Activated naive CD4-positive, alpha-beta T cell treated with Interleukin-2 at 50 U/mL for 16 hours (primary cell): ENCODE measurements at places on chromosomes 13 and 19.

GRCh38 chr19:7561325-7561724 lies 25.8 kb downstream of the PNPLA6 start:
- DNase-seq, result no peak

- no peak for DNase-seq
Observed at GRCh38 chr13:85313761-85314503, 485.3 kb downstream of the SLITRK6 start.

DNA sequence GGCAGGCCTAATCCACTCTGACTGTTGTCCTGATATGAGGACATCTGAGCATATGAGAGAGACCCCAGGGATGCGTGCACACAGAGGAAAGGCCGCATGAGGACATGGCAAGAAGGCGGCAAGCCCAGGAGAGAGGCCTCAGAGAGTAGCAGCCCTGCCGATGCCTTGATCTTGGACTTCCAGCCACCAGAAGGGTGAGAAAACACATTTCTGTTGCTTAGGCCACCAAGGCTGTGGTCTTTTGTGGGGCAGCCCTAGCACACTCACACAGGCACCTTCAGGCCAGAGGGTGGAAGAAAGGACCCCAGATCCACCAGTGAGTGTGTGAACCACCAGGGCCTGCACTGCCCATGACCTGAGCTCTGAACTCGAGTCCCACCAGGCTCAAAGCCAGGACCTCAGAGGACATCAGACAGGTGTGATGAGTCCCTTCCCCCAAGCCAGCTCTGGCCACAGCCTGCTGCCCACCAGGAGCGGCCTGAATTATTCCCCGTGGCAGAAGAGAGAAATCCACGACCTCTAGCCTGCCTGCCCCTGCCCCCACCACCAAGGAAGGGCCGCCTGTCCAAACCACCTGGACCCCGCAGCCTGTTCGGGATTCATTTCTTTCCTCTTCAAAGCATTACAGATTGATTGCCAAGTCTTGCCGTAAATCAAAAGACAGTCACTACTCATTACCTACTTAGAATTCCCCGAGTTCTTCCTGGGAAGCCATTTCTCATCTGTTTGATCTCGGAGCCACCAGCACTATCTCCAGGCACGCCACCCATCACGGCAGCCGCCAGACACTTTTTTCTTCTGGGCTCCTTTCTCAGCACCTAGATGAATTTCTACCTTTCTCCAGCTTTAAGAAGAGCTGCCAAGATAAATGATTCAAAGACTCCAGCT lies 72.2 kb downstream of the CEBPG start:
- no peak for DNase-seq

- peak; percentile 73 for DNase-seq
Observed at GRCh38 chr19:55467236-55468053, 2.9 kb upstream of the C19orf85 start.

- no peak for DNase-seq
Observed at GRCh38 chr13:106551751-106552150, 16.2 kb downstream of the ARGLU1 start.

DNA sequence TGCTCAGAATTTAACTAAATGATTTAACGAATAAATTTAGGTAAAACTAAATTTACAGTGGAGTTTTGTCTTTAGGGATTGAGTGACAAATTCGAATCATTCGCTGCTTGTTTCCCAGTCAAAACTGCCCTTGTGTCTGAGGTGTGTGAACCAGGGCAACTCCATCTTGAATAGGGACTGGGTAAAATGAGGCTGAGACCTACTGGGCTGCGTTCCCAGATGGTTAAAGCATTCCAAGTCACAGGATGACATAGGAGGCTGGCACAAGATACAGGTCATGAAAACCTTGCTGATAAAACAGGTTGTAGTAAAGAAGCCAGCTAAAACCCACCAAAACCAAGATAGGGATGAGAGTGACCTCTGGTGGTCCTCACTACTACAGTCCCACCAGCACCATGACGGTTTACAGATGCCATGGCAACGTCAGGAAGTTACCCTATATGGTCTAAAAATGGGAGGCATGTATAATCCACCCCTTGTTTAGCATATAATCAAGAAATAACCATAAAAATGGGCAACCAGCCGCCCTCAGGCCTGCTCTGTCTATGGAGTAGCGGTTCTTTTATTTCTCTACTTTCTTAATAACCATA lies 10.2 kb upstream of the ANKRD10 start:
- no peak for DNase-seq

DNA sequence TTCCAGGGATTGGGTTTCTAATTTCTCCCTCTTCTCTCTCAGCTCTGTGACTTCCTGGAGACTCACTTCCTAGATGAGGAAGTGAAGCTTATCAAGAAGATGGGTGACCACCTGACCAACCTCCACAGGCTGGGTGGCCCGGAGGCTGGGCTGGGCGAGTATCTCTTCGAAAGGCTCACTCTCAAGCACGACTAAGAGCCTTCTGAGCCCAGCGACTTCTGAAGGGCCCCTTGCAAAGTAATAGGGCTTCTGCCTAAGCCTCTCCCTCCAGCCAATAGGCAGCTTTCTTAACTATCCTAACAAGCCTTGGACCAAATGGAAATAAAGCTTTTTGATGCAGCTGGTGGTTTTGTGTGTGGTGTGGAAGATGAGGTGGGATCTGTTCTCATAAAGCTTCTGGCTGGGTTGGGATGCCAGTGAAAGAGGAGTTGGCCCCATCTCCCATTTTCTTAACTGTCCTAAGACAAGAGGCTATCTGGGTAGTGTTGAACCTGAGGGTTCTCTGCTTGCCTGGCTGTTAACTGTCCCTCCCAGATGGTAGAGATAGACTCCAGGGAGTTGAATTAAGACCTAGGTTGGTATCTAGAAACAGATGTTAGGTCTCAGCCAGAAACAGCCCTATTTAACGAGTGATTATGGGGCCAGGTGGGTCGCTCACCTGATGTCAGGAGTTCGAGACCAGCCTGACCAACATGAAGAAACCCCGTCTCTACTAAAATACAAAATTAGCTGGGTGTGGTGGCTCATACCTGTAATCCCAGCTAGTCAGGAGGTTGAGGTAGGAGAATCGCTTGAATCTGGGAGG lies 1.6 kb downstream of the FTL start:
- no peak for DNase-seq

DNA sequence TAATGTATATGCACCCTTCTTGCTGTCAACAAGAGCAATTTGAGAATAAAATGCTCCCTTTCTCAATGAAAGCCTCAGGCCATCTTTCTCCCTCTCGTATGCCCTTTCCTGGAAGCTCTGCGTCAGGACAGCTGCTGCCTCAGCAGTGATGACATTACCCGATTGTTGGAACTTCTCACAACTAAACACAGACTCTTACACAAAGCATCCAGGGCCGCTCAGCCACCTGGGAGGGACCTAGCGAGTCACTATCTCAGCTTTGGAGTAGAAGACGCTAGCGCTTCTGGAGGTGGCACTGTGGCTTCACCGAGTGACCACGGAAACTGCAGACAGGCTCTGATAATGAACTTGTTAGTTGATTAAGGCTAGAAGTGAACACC lies 153.2 kb upstream of the SOX1 start:
- DNase-seq, result no peak

DNA sequence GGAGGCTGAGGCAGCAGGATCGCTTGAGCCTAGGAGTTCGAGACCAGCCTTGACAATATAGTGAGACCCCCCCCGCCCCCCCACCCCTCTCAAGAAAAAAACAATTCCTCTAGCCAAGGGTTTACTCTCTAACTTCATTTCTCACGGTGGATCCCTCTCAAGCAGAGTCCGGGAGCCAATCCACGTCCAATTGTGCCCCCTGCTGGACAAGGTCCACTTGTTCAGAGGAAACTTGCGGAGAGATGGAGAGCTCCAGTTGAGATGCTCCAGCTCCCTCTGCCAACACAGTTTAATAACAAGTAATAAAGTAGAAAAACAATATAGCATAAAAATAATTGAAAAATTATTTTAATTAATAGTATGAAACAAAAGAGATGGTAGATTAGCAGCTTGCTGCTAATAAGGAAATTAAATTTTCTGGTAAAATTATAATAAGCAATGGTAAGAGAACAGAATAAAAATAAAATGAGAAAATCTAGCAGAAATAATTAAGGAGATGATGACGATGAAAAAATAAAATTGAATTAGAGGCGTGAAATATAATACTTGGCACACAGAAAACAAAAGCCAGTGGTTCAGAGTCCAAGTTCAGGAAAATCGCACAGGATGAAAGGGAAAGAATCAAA lies 14.5 kb upstream of the SIGLEC14 start:
- DNase-seq, result peak; percentile 31

DNA sequence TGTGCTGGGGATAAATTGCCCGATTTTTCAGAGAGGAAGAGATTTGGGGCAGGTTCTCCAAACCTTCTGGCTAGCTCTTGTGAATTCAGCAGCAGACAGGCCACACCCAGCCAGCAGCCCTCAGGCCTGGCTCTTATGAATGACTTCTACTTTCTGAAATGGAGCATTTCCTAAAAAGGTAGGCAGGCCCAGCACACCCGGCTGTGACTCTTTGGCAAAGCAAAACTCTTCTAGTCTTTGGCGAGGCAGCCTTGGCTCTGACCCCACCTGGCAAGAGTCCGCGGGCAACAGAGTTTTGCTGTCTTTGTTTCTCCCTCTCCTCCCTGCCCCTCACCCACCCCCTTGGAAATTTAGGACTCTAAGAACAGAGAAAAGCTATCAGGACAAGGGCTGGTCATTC lies 221.2 kb downstream of the ZNF536 start:
- no peak for DNase-seq

GRCh38 chr19:52922841-52923777 lies at the start of gene ZNF888:
Gene ZNF888, minus strand, starts transcription at chr19:52923428. Its CDS starts 5,555 bp downstream, at chr19:52917873.
- peak; percentile 81 for DNase-seq

DNA sequence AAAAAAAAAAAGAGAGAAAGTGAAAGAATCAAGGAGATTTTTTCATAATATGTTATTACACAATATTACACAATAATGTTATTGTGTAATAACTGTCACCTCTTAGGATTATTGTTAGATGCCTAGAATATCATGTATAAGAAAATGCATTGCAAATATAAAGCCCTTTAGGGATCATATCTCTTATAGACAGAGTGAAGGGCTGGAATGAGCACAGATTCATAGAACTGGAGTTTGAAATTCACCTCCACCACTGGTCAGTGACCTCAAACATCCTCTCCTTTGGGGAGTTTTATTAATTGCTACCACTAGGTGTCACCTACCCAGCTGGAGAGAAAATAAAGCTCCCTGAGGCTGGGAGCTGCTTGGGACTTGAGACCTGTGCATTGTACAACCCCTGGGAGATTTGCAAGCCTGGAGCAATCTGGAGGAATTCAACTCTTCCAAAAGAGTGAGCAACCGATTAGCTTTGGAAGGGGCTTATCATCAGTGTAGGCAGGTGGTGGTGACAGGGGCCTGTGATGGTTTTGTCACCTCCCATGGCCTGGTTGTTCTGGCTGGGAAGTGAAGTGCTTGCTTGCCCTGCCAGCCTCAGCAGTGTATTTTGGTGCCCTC lies 30.3 kb upstream of the FRY start:
- no peak for DNase-seq

GRCh38 chr19:16338470-16339360 lies 14.1 kb downstream of the KLF2 start:
- DNase-seq, result peak; percentile 65

DNA sequence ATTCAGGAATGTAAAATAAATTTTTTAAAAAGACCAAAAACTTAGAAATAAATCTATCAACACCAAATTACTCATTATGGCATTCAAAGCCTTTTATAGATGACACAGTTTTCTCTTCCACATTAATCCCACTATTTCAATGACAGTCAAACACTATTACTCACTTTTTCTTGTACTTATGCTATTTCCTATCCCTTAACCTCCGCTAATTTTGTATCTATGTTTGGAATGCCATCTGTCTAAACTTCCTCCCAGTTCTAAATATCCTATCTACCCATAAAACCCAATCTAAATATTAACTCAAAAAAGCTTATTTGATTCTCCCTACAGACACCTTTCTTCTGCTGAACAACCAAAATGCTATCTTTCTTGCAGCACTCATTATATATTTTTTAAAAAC lies 203.5 kb downstream of the ENOX1 start:
- no peak for DNase-seq

DNA sequence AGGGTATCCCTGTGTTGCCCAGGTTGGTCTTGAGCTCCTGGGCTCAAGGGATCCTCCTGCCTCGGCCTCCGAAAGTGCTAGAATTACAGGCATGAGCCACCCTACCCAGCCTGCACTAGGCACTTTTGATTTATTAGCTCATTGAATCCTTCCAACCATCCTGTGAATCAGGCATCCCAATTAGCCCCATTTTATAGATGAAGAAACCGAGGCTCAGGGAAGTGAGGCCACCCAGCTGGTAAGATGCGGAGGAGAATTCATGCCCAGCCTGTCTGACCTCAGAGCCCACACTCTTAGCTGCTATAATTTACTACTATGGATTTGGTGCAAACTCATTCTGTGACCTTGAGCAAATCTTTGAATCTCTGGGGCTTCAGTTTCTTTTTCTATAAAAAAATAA lies 17.8 kb upstream of the CACNG8 start:
- DNase-seq, result no peak

- no peak for DNase-seq
Observed at GRCh38 chr13:59332966-59333365, 830.8 kb downstream of the DIAPH3 start.

DNA sequence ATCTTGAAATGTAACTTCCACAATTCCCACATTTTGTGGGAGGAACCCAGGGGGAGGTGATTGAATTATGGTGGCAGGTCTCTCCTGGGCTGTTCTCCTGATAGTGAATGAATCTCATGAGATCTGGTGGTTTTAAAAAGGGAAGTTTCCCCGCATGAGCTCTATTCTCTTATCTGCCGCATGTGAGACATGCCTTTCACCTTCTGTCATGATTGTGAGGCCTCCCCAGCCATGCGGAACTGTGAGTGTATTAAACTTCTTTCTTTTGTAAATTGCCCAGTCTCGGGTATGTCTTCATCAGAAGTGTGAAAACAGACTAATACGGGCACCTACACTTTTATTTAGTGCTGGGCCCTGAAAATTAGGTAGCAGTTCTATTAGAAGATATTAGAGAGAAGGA lies 45.8 kb downstream of the TNFSF13B start:
- DNase-seq, result no peak

DNA sequence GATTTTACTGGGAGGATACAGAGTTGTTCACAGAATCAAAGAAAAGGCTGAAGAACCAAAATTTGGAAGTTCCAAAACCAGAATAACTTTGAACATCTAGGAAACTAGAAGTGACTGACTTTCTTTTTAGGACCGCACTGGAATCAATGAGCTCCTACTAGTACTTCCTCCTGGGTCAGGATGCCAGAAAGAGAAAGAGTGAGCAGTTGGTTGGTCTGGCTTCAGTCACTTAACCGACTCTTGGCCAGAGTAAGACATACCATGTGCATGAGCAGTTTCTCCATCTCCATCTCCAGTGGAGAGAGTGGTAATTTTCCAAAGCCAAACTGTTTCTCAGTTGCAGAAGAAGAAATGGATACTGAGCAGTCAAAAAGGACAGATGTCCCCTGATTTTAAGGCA lies 27.1 kb upstream of the MTUS2 start:
- DNase-seq, result no peak
